ENCODE measurements at places on chromosomes 6 and 20.

GRCh38 chr6:134636186-134636799, 313.6 kb downstream of the ALDH8A1 start:
- H3K36me3 ChIP-seq: no peaks in the 10 kb centered on the region
- peaks cover 9% of the 10 kb centered on the region for H3K27me3 ChIP-seq
- no peak overlapping the region for H3K27ac ChIP-seq
- no peak for DNase-seq
- peaks cover 35% of the 10 kb centered on the region for H3K4me1 ChIP-seq
- no peak overlapping the region for H3K4me3 ChIP-seq

- no peak overlapping the region for H3K27ac ChIP-seq
Measured at GRCh38 chr20:45452238-45452637, 17.3 kb upstream of the WFDC2 start.

DNA sequence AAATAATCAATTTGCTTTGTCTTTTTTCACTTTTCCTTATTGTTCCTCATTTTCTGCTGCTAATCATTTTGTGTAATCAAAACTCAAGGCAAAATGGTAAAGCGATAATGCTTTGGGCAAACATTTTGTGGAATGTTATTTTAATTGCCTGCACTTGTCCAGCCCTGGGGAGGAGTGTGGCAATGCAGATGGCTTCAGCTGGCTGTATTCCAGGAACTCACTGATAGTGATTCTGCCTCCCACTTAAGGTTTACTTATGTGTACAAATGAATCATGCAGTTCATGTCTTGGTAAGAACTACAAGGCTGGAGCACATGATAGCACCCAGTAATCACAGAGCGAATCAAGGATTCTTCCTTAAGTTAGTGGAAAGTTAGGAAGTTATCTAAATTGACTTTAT, 107.8 kb downstream of the COL19A1 start:
- no peak overlapping the region for H3K4me3 ChIP-seq
- no peaks in the 10 kb centered on the region for H3K36me3 ChIP-seq
- no peak for DNase-seq
- no peaks in the 10 kb centered on the region for H3K27me3 ChIP-seq

DNA sequence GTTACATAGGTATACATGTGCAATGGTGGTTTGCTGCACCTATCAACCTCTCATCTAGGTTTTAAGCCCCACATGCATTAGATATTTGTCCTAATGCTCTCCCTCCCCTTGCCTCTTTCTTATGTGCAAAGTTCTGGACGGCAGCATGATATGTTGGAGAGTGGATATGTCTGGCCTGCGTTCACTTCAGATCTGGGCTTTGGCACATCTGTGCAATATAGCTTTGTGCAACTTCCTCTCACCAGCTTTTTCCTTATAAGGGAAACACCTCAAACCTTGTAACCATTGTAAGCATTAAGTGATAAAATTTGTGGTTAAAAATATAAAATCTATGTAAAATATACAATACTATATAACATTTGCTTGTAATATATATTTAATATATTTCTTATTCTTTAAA, 288.0 kb downstream of the PHACTR1 start:
- H3K4me1 ChIP-seq: no peaks in the 10 kb centered on the region
- DNase-seq: no peak
- H3K27ac ChIP-seq: no peak overlapping the region
- no peaks in the 10 kb centered on the region for H3K36me3 ChIP-seq
- peaks cover 35% of the 10 kb centered on the region for H3K27me3 ChIP-seq
- H3K4me3 ChIP-seq: no peak overlapping the region

GRCh38 chr6:15360300-15360699, 114.4 kb downstream of the JARID2 start:
- peaks cover 33% of the 10 kb centered on the region for H3K4me1 ChIP-seq
- peaks cover 19% of the 10 kb centered on the region for H3K36me3 ChIP-seq
- no peak overlapping the region for H3K27ac ChIP-seq
- H3K4me3 ChIP-seq: no peak overlapping the region
- no peak for DNase-seq

DNA sequence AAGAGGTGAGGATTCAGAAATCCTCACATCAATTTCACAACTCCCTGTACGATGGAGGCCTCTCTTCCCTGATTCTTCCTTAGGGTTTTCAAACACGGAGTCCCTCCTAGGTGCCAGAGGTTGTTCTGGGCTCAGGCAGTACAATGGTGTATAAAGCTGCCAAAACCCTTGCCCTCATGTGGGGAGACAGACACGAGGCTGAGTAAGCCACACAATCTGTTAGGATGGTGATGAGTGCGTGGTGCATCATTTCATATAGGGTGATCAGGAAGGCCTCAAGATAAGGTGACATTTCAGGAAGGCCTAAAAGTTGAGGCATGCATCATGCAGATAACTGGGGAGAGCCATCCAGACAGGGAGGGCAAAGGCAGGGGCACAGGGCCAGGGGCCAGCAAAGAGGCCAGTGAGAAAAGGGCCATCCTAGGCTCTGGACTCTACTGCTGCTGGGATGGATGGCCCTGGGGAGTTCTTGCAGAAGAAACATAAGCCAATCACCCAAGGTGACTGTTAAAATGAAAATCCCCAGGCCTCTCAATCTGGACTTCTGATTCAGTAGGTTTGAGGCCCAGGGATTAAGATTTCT, 186.5 kb downstream of the PRKN start:
- no peak for DNase-seq
- H3K27me3 ChIP-seq: no peaks in the 10 kb centered on the region
- H3K4me1 ChIP-seq: no peaks in the 10 kb centered on the region
- no peak overlapping the region for H3K27ac ChIP-seq

GRCh38 chr6:105691971-105692370, 289.1 kb upstream of the PREP start:
- no peaks in the 10 kb centered on the region for H3K36me3 ChIP-seq
- H3K4me3 ChIP-seq: no peak overlapping the region
- H3K27ac ChIP-seq: no peak overlapping the region
- H3K27me3 ChIP-seq: peaks cover 15% of the 10 kb centered on the region
- peak; percentile 38 for DNase-seq

DNA sequence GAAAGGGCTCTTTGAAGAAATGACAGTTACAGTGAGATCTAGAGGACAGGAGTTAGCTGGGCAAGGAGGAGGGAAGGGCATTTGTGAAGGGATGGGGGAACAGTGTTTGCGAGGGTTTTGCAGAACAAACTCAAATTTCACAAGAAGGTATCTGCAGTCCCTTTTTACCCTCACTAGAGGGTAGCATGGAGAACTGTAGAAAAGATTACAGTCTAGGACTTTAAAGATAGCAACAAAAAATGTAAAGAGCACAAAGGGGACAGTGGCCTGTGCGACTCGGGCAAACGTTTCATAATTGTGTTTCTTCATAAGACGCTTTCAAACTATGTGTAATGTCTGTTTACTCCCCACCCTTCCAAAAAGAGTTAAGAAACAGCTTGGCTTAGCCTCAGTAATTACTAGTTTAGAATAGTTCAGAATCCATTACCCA, 21.2 kb upstream of the ASXL1 start:
- peaks cover 33% of the 10 kb centered on the region for H3K4me1 ChIP-seq
- peak; percentile 65 for DNase-seq
- H3K27me3 ChIP-seq: no peaks in the 10 kb centered on the region
- H3K36me3 ChIP-seq: peaks cover 32% of the 10 kb centered on the region

- H3K27ac ChIP-seq: no peak overlapping the region
- H3K27me3 ChIP-seq: no peaks in the 10 kb centered on the region
- no peaks in the 10 kb centered on the region for H3K36me3 ChIP-seq
- DNase-seq: no peak
- no peaks in the 10 kb centered on the region for H3K4me1 ChIP-seq
Measured at GRCh38 chr6:128039543-128039942, 138.7 kb upstream of the THEMIS start.

DNA sequence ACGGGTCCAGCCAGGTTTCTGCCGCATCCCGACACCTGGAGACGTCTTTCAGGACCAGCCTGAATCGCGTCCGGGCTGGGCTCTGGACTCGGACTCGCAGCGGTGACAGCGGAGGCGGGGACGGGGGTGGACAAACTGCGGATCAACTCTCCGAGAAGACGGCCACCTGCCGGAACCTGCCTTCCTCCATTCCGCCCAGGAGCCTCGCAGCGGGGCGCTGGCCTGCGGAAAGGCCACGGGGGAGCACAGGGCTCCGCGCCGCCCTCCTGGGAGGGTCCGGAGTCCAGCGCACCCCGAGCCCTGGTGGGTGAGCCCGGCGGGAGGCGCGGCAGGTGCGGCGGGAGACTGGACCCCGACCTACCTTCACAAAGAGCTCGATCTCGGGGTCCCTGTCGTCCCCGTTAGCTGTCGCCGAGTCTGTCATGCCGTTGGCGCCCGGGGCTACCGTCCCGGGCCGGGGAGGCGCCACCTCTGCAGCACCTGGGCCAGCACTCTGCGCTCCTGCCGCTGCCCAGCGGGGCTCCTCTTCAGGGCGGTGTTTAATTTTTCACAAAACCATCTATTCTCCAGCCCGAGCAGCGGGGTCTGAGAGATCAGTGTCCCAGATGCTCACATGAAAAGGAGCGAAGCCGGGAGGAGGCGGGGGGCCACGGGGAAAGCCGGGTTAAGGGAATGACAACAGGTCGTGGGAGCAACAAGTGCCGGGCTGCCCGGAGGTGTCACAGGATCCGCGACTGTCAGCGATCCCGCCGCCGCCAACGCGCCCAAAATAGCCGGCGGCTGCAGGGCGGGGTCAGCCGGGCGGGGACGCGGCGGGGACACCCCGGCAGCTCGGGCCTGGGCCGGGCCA, at the start of gene CLIC5:
CLIC5 (minus strand) TSS at position 742 of the 850 bp plus-strand sequence; CDS start at position 424, 318 bp downstream.
- peak; percentile 80 for DNase-seq
- peak within 1 kb of the TSS; percentile 83 for H3K27ac ChIP-seq
- peak within 1 kb of the TSS; percentile 83 for H3K4me3 ChIP-seq
- H3K4me1 ChIP-seq: peaks cover 51% of the 10 kb centered on the region
- peaks cover 2% of the 10 kb centered on the region for H3K36me3 ChIP-seq

- no peaks in the 10 kb centered on the region for H3K36me3 ChIP-seq
- H3K4me3 ChIP-seq: no peak overlapping the region
Measured at GRCh38 chr6:21341910-21342309, 251.6 kb upstream of the SOX4 start.

GRCh38 chr20:17794400-17794799, 94.6 kb downstream of the BANF2 start:
- H3K27me3 ChIP-seq: peaks cover 19% of the 10 kb centered on the region
- H3K36me3 ChIP-seq: no peaks in the 10 kb centered on the region
- DNase-seq: no peak
- no peak overlapping the region for H3K27ac ChIP-seq
- no peaks in the 10 kb centered on the region for H3K4me1 ChIP-seq

DNA sequence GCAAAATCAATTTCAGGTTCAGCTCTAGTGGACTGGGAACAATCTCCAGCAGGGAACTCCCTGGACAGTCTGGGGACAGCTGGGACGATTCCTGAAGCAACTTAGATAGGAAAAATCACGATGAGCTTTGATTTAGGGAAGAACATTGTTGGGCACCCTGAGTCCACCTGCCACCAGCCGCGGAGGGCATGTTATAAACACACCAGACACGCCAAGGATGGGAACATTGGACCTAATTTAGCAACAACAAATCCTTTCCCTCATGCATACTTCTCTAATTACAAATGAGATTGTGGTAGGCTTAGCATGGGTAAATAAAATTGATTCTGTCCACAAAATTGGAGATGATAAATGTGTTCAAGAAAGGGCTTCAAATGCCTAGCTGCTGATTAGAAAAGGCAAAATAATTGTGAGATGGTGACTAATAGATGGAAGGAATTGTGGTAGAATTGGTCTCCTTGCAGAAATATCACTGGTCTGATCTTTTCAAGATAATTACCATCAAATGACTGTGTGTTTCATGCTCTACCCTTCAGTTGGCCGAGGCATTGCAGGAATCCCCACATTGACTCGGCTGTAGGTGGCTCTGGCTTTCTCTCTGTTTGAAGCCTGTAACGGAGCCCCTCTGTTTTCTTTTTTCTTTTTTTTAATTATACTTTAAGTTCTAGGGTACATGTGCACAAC, 6.1 kb upstream of the NANP start:
- H3K27ac ChIP-seq: no peak overlapping the region
- no peak overlapping the region for H3K4me3 ChIP-seq
- H3K27me3 ChIP-seq: no peaks in the 10 kb centered on the region
- H3K4me1 ChIP-seq: peaks cover 1% of the 10 kb centered on the region
- H3K36me3 ChIP-seq: peaks cover 24% of the 10 kb centered on the region

DNA sequence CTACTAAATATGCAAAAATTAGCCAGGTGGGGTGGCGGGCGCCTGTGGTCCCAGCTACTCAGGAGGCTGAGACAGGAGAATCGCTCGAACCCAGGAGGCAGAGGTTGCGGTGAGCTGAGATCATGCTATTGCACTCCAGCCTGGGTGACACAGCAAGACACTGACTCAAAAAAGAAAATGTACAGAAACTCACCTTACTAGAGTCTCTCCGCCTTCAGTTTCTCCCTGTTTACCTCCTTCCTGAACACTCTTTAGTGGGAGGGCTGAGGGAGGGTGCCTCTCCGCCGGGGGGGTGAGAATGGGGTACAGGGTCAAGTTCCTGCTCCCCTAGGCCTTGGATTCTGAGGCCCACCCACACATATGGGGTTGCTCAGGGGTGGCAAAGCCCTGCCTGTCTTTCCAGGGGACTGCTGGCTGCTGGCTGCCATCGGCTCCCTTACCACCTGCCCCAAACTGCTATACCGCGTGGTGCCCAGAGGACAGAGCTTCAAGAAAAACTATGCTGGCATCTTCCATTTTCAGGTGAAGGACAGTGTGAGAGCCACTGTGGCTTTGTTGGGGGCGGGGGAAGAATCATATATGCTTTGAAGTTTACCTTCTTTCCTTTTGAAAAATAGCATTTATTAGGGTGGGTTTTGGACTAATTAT, 13.4 kb downstream of the CAPN11 start:
- no peak overlapping the region for H3K4me3 ChIP-seq
- H3K4me1 ChIP-seq: peaks cover 14% of the 10 kb centered on the region
- H3K36me3 ChIP-seq: no peaks in the 10 kb centered on the region

GRCh38 chr20:1434571-1435336, 31.9 kb downstream of the NSFL1C start:
- H3K27ac ChIP-seq: peak overlapping the region; percentile 74
- H3K36me3 ChIP-seq: peaks cover 12% of the 10 kb centered on the region
- peak; percentile 95 for DNase-seq

DNA sequence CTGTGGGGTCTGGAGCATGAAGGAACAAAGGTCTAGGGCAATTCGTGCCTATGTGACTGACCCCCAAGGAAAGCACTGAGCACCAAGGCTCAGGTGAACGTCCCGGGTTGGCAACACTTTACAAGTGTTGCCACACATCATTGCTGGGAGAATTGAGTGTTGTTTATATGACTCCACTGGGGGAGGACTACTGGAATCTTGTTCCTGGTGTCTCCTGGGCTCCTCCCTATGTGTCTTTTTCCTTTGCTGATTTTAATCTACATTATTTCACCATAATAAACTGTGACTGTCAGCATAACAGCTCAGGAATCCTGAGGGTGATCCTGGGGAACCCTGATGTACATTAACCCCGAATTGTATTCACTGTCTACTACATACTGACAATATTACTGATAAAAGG, 207.7 kb upstream of the BMP2 start:
- DNase-seq: no peak
- H3K36me3 ChIP-seq: no peaks in the 10 kb centered on the region
- H3K27ac ChIP-seq: no peak overlapping the region
- no peaks in the 10 kb centered on the region for H3K4me1 ChIP-seq
- no peaks in the 10 kb centered on the region for H3K27me3 ChIP-seq

Data from activated CD4-positive, alpha-beta T cell treated with anti-CD3 and anti-CD28 coated beads, Interleukin-2, amount 10 ng/mL, durations not matched to agents 24 days and 14 days (primary cell).